ENCODE measurements at places on chromosomes 1 and 21. TPM values are rescaled to one million over a fixed set of nuclear protein-coding genes. Genes with fewer than 3 reads are reported as not detected.
A peak's percentile ranks its signal among the peaks of the same experiment; 100 is the strongest.

DNA sequence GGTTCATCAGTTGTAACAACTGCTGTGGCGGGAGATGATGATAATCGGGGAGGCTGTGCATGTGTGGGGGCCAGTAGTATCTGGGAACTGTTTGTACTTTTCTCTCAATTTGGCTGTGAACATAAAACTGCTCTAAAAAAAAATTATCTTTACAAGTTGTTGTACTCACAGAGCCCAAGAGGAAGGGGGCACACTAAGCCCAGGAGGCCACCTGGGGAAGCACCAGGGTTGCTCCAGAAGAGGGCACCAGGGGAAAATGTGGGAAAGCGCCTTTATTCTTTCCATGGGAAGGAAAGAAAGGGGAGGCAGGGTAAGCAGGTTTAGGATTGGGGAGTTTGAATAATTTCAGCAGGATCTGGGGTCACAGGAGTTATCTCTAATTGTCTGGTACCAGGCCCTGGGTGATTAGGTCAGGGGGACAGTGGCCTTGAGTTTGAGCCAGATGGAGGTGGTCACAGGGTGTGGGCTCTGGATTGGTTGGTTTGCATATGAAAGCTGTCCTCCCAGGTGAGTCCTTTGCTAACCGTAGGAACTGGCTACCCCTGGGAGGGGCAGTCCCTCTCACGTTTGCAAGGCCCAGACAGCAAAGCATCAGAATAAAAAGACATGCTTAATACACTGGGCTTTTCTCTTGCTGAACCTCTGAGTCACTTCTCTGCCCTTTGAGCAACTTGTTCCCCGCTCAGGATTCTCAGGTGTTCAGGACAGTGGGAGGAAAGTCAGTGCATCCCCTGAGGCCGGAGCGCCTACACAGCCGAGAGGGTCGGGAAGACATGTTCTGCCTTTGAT is 11.2 kb downstream of the MYOC start:
- no peak for DNase-seq

POGK gene
- 18.5 TPM for total RNA-seq

DNA sequence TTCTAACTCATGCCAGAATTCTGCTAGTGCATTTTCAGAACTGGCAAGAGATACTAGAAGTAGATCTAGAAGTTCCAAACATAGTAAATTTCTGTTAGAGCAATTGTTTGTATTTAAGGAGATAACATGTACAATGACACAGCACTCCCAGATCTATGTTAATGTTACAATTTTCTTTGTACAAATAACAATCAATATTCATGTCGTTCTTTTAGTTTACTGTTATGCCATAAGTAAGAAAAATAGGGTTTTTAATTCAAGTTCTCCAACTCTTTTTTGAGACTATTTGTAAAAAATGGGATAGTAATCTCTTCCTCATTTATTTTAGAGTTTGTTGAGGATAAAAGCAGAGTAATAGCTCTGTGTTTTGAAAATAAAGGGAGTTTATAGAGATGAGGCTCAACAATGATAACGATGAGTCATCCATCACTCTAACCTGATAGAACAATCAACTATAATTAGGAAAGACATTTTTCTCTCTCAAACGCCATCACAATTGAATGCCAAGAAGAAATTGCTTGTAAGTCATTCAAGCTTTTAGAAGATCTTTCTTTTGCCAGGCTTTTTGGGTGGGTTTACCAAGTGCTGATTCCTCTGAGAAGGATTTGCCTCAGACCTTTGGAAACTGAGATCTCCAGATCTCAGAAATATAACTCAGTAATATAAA is 638 bp downstream of the CD84 start:
- DNase-seq: no peak

DNA sequence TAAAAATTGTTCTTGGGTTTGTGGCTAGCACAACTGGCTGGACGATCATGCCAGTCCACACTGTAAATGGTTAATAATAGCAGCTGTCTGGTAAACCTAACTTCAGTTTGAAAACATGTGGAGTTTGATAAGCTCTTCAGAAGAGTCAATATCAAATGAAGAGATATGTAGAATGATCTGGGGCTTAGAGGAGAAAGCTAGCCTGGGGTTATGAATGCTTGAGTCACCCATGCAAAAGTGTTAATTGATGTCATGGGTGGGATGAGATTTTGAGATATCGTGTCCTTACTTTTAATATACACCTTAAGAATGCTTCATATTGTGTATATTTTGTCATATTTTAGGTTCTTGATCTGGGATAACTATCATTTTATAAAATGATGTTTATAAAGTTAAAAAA is 554.7 kb upstream of the ZRANB2 start:
- no peak for DNase-seq

DNA sequence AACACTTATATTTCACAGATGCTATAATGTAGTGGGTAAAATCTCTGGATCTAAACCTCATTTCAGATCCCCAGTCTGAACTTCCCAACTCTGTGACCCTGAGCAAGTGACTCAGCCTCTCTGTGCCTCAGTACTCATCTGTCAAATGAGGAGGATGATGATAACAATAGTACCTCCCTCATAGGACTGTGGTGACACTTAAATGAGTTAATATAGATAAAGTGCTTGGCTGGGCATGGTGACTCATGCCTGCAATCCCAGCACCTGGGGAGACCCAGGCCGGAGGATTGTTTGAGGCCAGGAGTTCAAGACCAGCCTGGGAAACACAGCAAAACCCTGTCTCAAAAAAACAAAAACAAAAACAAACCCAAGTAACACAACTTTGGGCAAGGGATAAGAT is 4.7 kb upstream of the ECE1 start:
- DNase-seq: no peak

DNA sequence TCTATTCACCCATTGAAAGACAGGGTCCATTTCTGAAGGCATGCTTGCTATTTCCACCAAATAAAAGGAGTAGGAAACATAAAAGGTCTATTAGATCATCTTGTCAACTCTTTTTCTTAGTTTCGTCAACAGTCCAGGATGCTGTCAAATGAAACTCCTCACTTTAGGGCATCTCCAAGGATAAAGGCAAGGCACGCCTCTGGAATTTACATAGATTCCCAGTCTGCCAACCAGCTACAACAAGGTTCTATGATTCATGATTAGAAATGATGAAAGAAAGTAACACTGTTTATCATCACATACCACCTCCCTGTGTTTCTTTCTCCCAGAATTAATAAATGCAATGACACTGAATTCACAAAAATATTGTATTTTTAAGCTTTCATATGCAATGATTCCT is 636.3 kb downstream of the LTN1 start:
- DNase-seq: no peak

GRCh38 chr1:205963352-205964155 is 20.3 kb upstream of the SLC26A9 start:
- DNase-seq: no peak

GRCh38 chr1:30966690-30967369 is 58.3 kb upstream of the SDC3 start:
- DNase-seq: no peak

- DNase-seq: peak; percentile 82
Observed at GRCh38 chr1:212162635-212163034, 122.6 kb upstream of the PPP2R5A start.
